ENCODE measurements at places on chromosomes 7 and 10. TPM values are rescaled to one million over a fixed set of nuclear protein-coding genes. Genes with fewer than 3 reads are reported as not detected.

The ZNF33A gene
- total RNA-seq = 7.3 TPM

The NACAD gene
- 0.24 TPM for total RNA-seq

The GLCCI1 gene
- total RNA-seq = 2.6 TPM

The JCAD gene
- 0.49 TPM for total RNA-seq

The TMEM139 gene
- total RNA-seq = not detected

The PRF1 gene
- not detected for total RNA-seq

The HKDC1 gene
- 3.9 TPM for total RNA-seq

The HMX3 gene
- not detected for total RNA-seq

The CPA1 gene
- total RNA-seq = not detected

The PILRA gene
- total RNA-seq = not detected

The YAE1 gene
- total RNA-seq = 52.7 TPM

The TFPI2 gene
- 267 TPM for total RNA-seq

The GPR26 gene
- under 0.01 TPM for total RNA-seq
